Naive B cell (primary cell): ENCODE measurements at places on chromosomes 5 and 9. TPM values are rescaled to one million over a fixed set of nuclear protein-coding genes. Genes with fewer than 3 reads are reported as not detected.

The TRAF1 gene
- polyA plus RNA-seq = 0.89 TPM

The OLFM1 gene
- polyA plus RNA-seq = not detected

The DYNC2I2 gene
- 44.5 TPM for polyA plus RNA-seq

The FAXDC2 gene
- polyA plus RNA-seq = 0.60 TPM

The CEP120 gene
- polyA plus RNA-seq = 33.2 TPM

The SLC34A1 gene
- polyA plus RNA-seq = not detected

The DOLPP1 gene
- polyA plus RNA-seq = 9.7 TPM

The C9orf57 gene
- polyA plus RNA-seq = not detected

The LMX1B gene
- polyA plus RNA-seq = not detected

The FBP1 gene
- 4.7 TPM for polyA plus RNA-seq

The NME5 gene
- polyA plus RNA-seq = not detected

The OTP gene
- not detected for polyA plus RNA-seq

The N4BP3 gene
- 0.63 TPM for polyA plus RNA-seq

The PRUNE2 gene
- 0.23 TPM for polyA plus RNA-seq

The INSYN2B gene
- polyA plus RNA-seq = not detected

The SLC25A2 gene
- 0.20 TPM for polyA plus RNA-seq

The PCDHGA2 gene
- not detected for polyA plus RNA-seq

The MCC gene
- polyA plus RNA-seq = 0.56 TPM

The AQP3 gene
- polyA plus RNA-seq = 0.52 TPM

The MEIKIN gene
- not detected for polyA plus RNA-seq

The HMMR gene
- not detected for polyA plus RNA-seq

The WHRN gene
- 2.0 TPM for polyA plus RNA-seq

The PCDHGB5 gene
- not detected for polyA plus RNA-seq

The GABRA6 gene
- polyA plus RNA-seq = not detected

The MSX2 gene
- not detected for polyA plus RNA-seq

The PCDHGA10 gene
- polyA plus RNA-seq = not detected

The F2RL2 gene
- polyA plus RNA-seq = 0.20 TPM

The STKLD1 gene
- polyA plus RNA-seq = not detected

The EMB gene
- 106 TPM for polyA plus RNA-seq

The TYRP1 gene
- not detected for polyA plus RNA-seq

The LRRC26 gene
- not detected for polyA plus RNA-seq

The BTNL8 gene
- polyA plus RNA-seq = not detected

The ADAMTS13 gene
- polyA plus RNA-seq = not detected

The SAPCD2 gene
- polyA plus RNA-seq = not detected

The CSF1R gene
- polyA plus RNA-seq = 0.98 TPM

The BTNL9 gene
- 0.73 TPM for polyA plus RNA-seq

The RHOBTB3 gene
- polyA plus RNA-seq = 1.5 TPM

The UBE2R2 gene
- 28.7 TPM for polyA plus RNA-seq

The SLC6A19 gene
- not detected for polyA plus RNA-seq

The ANKS6 gene
- polyA plus RNA-seq = 2.0 TPM

The TUSC1 gene
- polyA plus RNA-seq = 3.8 TPM

The NPR3 gene
- polyA plus RNA-seq = not detected

The MAP1B gene
- 0.90 TPM for polyA plus RNA-seq

The SLC9A3 gene
- 2.0 TPM for polyA plus RNA-seq

The TRAPPC13 gene
- polyA plus RNA-seq = 20.0 TPM

The ASPN gene
- not detected for polyA plus RNA-seq

The SLC46A2 gene
- 0.14 TPM for polyA plus RNA-seq

The LRRC19 gene
- not detected for polyA plus RNA-seq

The CNTLN gene
- not detected for polyA plus RNA-seq

The KLF9 gene
- polyA plus RNA-seq = 5.5 TPM

The NTNG2 gene
- polyA plus RNA-seq = 1.3 TPM

The DRD1 gene
- polyA plus RNA-seq = not detected

The PCDHGB3 gene
- polyA plus RNA-seq = 0.21 TPM

The UBE2D2 gene
- 374 TPM for polyA plus RNA-seq

The SOX30 gene
- 1.1 TPM for polyA plus RNA-seq
